HCEC 1CT (cell line): ENCODE measurements at places on chromosomes 1 and 21.
A peak's percentile ranks its signal among the peaks of the same experiment; 100 is the strongest.

DNA sequence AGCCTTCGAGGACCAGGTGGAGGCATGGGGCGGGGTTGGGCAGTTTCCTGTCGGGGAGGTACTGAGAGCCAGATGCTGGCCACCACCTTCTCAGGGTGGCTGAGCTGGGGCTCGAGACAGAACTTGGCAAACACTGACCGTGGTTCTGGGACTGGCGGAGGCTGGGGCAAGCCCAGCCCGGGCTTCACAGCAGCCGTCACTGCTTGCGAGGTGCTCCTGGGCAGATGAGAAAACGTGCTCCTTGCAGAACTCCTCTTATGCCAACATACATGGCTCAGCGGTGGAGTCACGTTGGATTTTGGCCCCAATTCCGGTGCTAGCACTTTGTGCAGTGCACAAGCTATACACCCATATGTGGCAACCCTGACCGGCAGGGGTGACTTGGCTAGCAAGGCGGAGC is 69.2 kb downstream of the RUNX3 start:
- DNase-seq: no peak

DNA sequence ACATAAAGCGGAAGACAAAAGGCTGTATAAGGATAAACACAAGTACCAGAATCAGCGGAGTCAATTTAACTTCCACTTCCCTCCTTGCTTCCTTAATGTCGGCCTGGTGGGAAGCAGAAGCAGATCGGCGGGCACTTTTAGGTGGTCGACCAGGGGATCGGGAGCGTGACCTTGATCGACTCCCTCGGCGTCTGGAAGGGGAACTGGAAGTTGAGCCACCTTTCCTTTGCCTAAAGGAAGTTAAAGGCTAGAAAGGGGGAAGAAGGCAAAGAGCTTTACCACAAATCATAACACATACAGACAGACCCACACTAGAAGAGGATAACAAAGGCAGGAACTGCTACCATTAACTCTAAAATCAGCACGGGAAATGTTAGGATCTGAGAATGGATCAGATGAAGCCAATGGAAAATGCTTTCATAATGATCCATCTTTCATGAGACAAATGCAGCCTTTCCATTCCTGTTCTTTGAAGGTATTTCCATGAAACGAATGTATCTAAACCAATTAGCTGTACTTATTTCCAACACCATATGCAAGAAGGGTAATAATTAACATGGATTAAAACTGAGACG is 5.7 kb downstream of the LBR start:
- DNase-seq: no peak

- DNase-seq: no peak
These were observed 737.1 kb downstream of the PTPRU start for GRCh38 chr1:29973406-29973805.

DNA sequence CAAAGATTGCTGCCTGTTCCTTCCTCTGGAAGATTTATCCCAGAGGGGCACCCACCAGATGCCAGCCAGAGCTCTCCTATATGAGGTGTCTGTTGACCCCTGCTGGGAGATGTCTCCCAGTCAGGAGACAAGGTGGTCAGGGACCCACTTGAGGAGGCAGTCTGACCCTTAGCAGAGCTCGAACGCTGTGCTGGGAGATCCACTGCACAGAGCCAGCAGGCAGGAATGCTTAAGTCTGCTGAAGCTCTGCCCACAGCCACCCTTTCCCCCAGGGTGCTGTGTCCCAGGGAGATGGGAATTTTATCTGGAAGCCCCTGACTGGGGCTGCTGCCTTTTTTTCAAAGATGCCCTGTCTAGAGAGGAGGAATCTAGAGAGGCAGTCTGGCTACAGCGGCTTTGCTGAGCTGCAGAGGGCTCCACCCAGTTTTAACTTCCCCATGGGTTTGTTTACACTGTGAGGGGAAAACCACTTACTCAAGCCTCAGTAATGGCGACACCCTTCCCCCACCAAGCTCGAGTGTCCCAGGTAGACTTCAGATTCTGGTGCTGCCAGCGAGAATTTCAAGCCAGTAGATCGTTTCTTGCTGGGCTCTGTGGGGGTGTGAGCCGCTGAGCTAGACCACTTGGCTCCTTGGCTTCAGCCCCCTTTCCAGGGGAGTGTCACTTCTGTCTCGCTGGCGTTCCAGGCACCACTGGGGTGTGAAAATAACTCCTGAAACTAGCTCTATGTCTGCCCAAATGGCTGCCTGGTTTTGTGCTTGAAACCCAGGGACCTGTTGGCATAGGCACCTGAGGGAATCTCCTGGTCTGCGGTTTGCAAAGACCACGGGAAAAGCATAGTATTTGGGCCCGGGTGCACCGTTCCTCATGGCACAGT is 51.1 kb upstream of the PDC start:
- no peak for DNase-seq

DNA sequence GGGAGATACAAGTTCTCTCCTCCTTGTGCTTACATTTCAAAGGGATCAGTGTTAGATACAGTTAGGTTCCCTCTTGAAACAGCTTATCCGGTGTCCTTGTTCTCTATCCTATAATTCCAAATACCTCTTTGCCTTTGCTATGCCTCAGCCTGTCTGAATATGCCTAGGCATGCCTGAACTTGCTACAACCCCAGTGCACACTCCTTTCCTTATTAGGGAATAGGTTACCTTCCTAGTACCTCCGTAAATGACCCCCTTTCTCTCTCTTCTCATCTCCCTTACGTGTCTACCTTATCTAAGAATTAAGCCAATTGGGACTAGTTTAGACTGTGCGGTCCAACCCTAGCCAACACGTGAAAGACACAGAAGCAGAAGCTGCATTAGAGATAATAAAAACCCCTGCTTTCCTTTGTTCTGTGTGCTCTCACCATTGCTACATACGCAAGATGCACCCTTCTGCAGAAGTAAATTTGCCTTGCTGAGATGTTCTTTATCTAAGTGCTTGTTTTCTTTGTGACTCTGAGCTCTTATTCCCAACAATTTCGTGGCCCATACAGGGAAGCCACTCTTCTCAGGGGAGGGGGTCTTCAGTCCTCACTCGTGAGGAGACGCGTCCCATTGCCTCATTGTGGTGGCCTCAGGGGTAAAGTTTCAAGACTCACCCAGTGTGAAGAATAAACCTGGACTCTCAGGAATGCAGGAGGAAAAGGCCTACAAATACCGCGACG is 802.1 kb downstream of the PLA2G4A start:
- no peak for DNase-seq

DNA sequence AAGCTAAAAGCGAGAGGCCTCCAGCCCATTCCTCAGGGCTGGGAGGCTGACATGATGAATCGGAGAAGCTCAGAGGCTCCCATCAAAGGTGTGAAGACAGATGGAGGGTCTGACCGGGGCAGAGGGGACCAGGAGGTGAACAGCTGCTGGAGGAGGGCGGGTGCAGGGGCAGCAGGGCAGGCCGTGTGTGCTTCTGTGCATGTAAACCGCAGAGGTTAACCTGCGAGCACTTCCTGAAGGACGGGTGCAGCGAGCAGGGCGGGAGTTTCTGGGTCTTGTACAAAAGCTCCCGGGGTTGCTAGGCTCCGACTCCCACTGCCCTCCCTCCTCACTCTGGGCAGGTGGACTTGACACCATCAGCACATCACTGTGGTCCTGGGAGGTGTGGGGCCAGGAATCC is 75.2 kb downstream of the PAX7 start:
- DNase-seq: no peak

DNA sequence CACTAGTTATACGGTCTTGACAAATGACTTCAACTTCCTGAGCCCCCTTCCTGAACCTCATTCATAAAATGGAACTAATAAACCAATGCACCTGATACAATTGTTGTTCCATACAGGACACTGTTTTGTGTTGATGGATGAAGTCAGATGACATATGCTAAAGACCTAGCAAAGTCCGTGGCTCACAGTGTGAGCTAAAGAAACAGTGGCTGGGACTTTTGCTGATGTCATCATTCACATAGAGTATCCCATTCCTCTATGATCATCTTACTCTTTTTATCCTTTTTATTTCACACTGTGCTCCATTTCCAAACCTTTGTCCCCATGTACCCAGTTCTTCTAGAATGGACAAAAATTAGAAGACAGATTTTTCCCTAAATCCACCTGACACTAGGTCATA is 83.7 kb upstream of the KAZN start:
- DNase-seq: no peak

GRCh38 chr1:185674201-185674600 is 60.0 kb upstream of the HMCN1 start:
- DNase-seq: no peak

GRCh38 chr1:3577300-3577699 is 34.0 kb downstream of the MEGF6 start:
- no peak for DNase-seq

DNA sequence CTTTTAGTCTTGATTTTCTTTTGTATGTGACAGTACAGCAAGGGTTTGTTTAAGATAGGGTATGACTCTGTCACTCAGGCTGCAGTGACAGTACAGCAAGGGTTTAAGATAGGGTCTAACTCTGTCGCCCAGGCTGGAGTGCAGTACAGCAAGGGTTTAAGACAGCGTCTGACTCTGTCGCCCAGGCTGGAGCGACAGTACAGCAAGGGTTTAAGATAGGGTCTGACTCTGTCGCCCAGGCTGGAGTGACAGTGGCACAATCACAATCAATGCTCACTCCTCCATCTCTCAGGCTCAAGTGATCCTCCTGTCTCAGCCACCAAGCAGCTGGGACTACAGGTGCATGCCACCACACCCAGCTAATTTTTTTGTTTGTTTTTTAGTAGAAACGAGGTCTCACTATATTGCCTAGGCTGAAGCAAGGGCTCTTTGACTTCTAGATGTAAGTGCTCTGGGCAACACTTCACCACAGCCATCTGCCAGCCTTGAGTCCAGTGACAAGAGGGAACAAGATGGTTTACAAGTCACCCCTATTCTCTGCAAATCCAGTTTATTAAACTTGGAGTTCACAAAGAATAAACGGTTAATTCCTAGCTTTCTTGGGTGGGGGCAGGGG is 965 bp upstream of the SH2D5 start:
- no peak for DNase-seq

- DNase-seq: peak; percentile 58
These were observed 52.5 kb downstream of the NBPF6 start for GRCh38 chr1:108502624-108503023.

- DNase-seq: no peak
These were observed 16.1 kb downstream of the SLC6A9 start for GRCh38 chr1:44015206-44015605.

DNA sequence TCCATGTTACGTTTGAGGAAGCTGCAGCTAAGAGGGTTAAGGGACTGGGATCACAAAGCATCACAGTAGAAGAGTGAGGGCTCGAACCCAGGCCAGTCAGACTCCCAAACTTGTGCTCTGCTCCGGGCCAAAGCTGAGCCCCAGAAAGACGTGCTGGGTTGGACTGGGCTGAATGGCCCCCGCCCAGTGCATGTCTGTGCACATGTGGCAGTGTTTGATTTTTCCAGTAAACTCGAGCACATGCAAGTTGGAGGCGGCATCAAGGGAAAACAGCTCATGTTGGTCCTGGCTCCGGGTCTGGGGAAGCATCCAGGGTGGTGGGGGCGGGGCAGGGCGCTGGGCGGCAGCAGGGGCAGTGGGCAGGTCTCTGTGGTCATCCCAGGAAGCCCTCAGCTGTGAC is 39.8 kb upstream of the WNT4 start:
- no peak for DNase-seq

GRCh38 chr1:117689997-117690625 is 84.3 kb downstream of the TENT5C start:
- DNase-seq: no peak

DNA sequence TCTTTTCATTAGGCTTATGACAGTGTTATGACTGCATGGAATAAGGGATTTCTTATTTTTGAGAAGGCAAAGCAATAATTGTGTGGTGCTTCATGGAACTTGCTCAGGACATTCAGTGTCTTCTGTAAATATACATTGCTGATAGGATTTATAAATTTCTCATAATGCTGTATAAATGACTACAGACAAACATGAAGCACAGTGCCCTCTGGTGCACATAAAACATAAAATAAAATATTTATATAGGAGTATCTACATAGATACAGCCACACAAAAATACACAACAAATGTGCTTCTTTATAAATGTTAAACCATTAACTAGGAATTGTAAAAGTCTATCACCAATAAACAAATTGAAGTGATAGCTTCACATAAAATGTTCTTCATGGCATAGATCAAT is 24.1 kb downstream of the BRINP3 start:
- DNase-seq: peak; percentile 1

GRCh38 chr1:17841944-17842343 is 86.8 kb downstream of the ACTL8 start:
- DNase-seq: no peak

DNA sequence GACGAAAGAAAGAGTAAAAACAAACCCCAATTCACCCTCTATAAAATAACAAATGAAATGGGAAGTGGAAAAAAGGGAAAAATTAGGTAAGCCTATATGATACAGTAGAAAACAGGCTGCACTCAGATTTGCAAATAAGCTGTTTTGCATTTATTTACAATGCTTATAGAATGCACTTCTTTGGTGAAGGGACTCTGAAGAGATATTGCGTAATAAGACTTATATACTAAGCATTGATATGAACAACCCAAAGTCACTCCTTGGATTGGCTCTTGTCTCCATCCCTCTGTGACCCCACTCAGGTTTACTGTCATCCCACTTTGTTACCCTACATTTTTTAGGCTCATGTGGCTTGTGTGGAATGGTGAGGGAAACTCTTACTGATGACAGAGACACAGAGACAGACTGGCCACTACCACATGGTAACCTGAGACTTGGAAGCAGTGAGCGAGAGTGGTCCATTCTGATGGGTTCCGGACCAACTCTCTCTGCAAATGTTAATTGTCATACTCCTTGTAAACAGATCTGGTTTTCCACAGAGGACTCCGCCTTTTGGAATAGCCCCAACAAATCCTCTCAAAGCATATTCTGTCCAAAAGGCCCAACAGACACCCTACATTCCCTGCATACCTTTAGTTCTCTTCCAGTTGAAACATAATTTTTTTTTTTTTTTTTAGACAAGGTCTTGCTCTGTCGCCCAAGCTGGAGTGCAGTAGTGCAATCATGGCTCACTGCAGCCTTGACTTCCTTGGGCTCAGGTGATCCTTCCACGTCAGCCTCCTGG is 11.0 kb downstream of the GSTM5 start:
- no peak for DNase-seq

DNA sequence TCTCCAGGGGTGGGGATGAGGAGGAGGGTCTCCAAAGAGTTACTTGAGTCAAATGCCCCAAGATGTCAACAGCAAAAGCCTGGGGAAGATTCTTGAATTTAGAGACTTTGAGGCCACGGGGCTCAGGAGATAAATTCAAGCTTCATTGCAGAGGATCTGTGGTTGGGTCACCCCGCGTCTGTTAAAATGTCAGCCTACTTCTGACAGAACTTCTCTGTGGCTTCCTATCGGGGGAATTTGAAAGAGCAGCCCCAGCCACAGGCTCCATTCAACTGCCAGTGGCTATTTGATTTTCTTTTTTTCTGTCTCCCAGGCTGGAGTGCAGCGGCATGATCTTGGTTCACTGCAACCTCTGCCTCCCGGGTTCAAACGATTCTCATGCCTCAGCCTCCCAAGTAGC is 62.5 kb upstream of the EFHD2 start:
- no peak for DNase-seq

DNA sequence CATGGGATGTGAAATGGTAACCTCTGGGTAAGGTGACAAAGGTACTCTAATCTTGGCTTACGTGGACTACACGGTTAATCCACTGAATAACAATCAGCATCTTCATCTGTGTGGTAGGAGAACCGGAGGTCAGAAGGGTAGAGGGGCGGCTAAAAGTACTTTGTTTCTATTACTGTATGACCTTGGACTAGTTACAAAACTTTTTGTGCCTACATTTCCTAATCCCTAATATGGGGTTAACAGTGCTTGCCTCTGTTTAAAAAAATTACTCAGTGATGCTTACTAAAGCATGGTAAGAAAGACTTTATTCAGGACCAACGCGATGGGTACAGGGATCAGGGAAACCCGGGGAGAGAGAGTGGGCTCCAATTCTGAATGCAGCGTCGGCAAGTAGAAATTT is 1.7 kb upstream of the MRPS6 start:
- no peak for DNase-seq

- DNase-seq: peak; percentile 47
These were observed 52.8 kb upstream of the TBX15 start for GRCh38 chr1:119040906-119041305.
